ENCODE measurements at places on chromosomes 4 and X.

DNA sequence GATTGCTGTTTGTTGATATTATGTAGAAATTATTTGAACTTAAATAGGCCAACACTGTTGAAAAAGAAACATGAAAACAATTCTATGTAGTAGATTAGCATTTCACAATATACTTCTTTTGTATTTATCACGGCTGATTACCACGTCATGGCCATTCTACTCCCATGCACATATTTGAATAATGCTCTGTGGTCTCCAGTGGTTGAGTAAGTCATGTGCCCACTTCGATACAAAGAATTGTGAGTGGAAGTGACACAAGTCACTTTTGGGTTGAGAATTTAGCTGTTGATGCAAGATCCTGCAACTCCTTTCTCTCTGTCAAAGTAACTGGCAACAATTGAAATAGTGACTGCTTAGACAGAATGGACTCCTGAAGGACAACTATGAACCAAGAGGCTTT, 6.7 kb upstream of the FSTL5 start:
- no peak for DNase-seq

DNA sequence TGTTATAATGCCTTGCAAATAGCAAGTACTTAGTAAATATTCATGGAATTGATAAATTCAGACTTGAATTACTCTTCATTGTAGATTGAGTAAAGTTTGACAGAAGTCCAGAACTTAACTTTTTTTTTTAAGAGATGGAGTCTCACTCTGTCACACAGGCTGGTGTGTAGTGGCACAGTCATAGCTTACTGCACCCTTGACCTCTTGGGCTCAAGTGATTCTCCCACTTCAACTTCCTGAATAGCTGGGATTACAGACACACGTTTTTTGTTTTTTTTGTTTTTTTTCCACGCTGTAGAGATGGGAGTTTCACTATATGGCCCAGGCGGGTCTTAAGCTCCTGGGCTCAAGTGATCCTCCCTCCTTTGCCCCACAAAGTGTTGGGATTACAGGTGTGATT, 32.1 kb downstream of the UBE2K start:
- DNase-seq, result no peak

DNA sequence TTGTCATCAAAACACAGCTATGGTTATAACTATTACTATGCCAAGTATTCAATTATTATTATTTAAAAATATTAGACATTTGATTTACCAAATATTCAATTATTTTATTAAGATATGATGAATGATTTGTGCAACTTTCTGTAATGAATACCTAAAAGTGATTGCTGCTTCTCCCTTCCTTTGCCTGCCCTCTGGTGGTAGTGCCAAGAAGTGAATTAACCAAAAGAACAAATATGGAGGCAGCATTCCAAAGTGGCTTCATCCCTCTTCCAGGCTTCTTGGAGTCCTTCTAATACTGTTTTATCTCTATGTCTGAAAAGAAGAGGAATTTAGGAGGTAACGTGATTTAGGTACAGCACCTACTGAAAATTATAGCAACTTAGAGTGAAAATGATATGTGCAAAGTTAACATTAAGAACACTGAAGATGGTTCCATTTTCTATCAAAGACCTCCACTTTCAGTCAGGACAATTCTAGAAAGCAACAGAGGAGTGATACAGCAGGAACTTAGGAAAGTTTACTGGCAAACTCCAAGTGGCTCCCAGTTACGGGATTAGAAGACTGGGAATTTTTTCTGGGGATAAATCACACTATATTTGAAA, 43.0 kb downstream of the ENPEP start:
- no peak for DNase-seq

GRCh38 chrX:19650996-19651395, 135.7 kb upstream of the MAP3K15 start:
- DNase-seq, result no peak

- DNase-seq, result no peak
These were observed 198.5 kb downstream of the RELL1 start for GRCh38 chr4:37487668-37488067.

DNA sequence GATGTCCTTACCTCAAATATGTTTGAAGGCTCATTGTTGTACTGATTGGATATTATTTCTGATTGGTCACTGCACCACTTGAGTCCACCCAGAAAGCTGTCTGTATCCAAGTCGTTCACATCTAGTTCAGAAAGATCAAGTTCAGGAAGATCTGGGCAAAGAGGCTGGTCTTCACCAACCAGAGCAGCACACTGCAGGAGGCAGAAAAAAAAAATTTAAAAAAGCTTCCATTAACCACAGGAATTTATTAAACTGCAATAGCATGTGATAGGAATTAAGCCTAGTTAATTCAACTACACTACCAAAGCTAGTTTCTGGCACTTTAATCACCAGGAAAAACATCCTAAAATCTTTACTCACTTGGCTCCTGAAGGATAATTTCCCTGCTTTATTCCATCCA, 5.1 kb downstream of the PPARGC1A start:
- DNase-seq, result no peak

DNA sequence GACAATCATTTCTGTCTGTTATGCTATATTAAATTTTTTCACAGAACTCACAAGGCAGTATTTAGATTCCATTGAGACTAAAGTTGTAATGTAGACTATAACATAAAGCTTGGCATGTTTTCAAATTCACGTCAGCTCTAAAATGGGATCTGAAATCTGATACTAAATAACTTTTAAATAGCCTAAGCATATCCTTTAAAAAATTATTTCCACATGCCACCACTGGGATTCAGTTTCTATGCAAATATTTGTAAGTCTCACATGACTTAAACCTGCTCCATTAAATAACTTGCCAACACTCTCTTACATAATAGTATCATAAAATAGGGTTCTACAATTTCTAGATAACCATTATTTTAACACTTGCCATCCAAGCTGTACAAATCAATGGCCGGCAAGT, 32.4 kb downstream of the KLHL8 start:
- no peak for DNase-seq

- DNase-seq, result no peak
These were observed 133.9 kb upstream of the RAPGEF2 start for GRCh38 chr4:158968961-158969360.

DNA sequence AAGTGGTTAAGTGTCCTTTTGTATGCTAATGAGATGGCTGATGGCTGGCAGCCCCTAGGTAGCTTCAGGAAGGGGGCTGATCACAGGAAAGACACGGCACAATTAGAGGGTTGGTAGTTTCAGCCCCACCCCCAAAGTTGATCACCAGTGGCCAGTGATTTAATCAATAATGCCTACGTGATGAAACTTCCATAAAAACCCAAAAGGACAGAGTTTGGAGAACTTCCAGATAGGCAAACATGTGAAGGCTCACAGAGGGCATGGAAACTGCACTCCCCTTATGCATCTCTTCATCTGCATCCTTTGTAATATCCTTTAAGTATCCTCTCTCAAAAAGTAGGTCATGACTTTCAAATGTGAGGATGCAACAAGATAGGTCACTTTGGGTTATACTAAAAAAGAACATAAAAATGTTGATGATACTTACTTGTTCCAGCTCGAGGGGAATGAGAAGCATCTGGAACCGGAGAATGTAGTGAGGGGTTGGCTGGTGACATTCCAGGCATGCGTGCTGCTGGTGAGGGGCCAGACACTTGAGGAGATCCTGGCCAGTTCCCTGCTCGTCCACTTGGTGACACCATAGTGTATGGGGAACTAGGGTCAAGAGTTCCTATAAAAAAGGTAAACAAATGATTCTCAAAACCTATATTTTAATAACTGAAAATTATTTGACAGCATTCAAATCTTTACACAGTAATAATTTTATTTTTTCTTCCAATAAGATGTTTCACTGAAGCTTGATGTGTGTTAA, 16.7 kb upstream of the CXorf38 start:
- DNase-seq, result peak; percentile 62

DNA sequence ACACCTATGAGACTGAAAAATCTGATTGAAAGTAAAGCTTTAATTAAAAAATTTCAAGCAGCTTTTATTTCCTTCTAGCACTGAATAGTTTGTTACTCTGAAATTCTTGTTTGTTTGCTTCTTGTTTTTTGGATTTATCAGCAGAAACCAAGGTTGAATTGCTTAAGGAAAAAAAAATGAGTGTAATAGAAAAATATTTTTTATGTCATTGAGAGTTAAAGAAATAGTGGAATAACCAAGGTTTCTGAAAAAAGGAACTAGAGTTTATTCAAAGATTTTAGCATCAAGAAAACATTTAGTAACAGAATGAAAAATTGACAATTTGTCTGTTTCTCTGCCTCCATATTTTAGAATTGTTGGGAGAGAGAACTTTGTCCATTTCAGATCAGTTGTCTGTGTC, 1852.2 kb downstream of the PCDH7 start:
- no peak for DNase-seq

Data from ecto neural progenitor cell (in vitro differentiated cells).